T-cell (primary cell): ENCODE measurements at places on chromosomes 3 and 15.

- no peak for DNase-seq
Observed at GRCh38 chr3:154062513-154062912, 58.7 kb upstream of the ARHGEF26 start.

- DNase-seq: no peak
Observed at GRCh38 chr3:194936659-194937058, 251.0 kb downstream of the FAM43A start.

DNA sequence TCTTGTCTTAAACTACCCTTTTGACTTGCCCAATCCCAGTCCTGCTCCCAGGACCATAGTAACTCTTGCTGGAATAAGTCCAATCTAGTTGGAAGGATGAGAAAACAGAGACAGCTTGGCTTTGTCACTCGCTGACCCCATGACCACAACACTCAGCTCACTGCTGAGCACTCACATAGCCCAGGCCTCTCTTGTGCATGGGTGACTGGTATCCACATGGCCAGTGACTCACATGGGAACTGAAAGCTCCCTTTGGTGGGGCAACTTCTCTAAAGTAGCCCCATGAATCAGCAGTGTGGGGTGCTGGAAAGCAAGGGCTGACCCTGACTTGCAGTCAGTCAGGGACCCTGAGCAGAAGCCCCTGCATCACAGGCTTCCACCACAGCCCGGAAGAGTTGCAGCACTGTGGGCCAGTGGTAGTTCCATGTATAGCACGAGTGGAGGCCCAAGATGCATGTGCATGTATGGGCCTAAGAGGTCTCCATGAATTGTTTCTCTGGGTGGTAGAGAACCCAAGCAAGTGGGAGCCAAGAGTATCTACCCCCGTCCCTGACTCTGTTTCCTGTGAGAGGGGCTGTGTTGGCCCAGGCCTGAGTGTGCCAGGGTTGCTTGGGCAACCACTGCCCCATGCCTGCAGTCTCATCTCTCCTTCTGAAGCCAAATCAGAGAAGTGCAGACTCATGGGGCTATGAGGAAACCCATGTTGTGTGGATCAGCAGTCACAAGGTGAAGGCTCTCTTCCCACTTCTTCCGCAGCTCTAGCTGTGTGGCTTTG is 62.1 kb upstream of the XCR1 start:
- no peak for DNase-seq

DNA sequence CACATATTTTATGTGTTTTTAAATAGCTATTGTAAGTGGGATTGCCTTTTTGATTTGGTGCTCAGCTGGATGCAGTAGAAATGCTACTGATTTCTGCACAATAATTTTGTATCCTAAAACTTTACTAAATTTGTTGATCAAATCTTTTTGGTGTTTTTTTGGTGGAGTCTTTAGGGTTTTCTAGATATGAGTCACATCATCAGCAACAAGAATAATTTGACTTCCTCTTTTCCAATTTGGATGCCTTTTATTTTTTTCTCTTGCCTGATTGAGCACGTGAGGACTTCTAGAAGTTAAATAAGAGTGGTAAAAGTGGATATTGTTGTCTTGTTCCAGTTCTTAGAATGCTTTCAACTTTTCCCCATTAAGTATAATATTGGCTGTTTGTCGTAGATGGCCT is 51.3 kb downstream of the TLNRD1 start:
- no peak for DNase-seq

DNA sequence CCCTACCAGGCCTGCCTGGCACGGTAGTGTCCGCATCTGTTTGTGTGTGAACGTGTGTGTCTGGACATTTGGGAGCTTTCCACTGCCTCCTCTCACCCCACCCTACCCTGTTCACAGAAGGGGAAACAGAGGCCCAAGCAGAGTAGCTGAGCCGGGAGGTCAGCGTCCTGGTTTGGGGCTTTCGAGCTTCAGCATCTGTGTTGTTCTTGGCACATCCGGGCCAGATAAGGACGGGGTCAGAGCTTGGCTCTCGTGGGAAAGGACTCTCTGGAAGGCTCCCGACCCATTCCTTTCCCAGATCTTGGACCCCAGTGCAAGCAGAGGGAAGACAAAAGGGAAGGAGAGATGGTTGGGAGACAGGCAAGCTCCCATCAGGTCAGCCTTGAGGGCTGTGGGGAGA is 6.3 kb upstream of the PTH1R start:
- DNase-seq: no peak

- no peak for DNase-seq
Observed at GRCh38 chr3:98884675-98885371, 16.7 kb downstream of the DCBLD2 start.

DNA sequence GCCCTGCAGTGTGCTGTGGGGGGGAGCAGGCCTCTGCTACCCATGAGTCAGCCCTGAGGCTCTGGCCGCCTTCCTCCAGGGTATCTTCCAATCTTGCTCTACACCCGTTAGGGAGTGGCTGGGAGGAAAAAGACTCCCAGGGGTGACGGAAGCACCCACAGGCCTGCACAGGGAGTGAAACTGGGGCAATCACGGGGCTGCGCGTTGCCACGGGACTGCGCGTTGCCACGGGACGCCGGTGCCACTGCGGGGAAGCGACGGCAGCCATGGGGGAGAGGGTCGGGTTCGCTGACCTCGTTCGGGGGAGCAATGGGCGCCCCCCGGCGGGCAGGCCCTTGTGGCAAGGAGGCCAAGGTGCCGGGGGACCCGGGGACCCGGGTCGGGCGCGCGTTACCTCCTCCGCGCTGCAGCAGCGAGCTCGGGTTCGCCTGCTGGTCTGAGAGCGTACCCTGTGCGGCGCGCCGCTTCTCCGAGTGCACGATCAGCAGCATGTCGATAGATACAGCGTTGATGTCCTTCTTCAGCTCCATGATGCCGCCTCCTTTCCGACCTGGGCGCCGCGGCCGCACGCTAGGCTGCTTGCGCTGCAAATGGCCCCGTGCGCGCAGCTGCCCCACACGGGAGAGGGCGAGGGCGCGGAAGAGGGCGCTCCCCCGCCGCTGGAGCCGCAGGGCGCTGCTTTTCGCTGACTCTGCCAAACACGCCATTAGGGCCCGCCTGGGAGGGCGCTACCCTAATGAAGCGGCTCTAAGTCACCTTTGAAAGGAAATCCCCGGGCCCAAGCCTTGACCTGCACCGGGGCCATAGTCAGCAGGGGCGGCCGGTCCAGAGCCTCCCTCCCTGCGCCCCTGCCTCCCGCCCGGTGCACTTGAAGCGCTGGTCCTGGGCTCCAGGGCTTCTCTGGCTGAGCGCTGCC is at the start of gene KY:
KY (minus strand) TSS at position 592 of the 916 bp plus-strand sequence; CDS start at position 530, 62 bp downstream.
- DNase-seq: no peak

DNA sequence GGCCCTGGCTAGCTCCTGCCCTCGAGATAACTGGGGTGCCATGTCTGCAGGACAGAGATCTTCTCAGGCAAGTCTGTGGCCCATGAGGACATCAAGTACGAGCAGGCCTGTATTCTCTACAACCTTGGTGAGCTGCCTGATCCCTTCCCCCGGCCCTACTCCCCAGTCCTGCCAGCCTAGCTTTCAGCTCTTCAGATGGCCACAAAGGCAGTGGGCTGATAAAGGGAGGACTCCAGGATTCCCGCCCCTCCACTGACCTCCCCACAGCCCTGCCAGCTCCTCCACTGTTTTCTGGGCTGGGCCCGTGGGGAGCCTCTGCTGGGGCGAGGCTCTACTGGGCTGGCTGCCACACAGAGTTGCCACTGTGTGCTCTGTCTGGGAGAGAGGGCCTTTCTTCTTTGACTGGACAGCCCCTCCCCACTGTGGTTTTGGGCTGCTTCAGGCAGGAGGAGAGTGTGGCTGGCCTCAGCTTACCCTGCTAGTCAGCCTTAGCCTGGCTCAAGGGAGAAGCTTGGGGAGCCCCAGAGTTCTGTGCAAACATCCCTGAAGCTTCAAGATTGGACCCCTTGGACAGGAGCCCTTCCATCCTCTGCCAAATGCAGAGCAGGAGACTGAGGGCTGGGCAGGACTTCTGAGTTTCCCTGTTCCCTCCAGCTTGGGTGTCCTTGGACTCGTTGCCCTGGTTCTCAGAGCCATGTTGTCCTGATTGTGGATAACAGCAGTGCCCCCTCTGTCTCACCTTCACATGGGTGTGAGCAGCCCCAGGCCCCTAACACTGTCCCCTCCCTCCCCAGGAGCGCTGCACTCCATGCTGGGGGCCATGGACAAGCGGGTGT is 24.4 kb downstream of the PTPN23 start:
- DNase-seq: no peak

DNA sequence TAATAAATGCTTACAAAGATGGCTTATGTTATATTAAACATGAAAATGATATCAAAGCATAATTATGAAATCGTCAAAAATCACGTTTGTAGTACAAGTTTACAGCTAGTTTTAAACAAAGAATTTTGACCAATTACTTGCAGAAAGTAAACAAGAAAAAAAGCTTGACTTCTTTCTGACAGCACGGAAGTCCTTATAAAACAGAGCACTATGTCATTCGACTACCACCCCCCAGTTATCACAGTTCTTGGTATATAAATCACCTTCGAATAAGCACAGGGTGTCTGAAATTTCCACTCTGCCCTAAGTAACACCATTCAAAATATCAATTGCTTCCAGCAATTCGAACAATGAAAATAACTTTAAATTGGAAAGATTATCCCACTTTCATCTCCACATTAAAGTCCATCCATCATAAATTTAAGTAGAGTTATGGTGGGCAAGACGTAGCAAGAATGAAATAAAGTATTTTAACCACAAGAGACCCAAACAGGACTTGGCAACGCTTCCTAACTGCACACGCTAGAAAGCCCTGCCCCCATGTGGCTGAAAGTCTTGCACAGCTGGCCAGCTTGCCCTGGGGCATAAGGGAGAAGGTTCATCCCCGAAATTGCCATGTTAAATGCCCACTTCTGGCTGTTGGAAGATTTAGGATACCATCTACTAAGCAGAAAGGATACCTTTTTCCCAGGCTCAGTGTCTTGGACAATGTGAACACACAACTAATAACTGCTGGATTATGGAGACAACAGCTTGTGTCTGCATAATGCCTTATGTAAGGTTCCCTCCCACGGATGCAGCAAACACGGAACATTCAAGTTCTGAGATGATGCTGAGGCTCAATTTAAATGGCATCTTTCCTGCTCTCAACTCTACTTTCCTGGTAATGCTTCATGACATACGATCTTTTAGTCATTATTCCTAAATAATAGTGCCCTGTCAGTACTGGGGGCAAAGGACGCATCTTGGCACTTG is 116.4 kb upstream of the TJP1 start:
- no peak for DNase-seq

DNA sequence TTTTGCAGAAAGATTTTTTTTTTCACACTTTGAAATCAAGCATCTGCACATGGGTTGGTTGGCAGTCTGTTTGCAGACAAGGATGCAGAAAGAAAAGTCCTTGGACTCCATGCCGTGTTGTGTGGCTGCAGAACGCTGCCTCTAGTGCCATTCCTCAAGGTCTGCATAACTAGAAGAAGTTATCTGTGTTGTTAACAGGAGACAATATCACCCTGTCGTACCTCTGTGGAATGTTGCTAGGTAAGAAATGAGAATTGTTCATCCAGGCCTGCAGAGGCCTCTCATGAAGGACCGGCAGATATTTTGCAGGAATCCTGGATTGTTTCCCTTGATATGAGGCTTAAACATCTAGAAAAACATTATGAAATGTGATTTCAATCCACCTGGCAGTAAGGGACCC is 58.5 kb upstream of the PPARG start:
- no peak for DNase-seq

DNA sequence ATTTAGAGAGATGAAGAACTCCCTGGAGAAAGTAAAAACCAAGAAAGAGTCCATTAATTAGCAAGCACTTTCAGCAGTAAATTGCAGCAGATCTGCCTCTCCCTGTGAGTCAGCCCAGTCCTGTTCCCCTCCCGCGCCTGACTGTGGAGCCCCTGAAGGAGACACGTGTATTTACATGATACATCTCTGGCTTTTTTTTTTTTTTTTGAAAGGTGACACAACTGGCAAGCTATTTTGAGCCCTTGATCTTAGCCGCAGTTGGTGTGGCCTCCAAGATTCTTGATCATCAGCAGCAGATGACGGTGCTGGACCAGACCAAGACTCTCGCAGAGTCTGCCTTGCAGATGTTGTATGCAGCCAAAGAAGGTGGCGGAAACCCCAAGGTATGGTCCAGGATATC is 271.8 kb upstream of the TPM1 start:
- DNase-seq: no peak

DNA sequence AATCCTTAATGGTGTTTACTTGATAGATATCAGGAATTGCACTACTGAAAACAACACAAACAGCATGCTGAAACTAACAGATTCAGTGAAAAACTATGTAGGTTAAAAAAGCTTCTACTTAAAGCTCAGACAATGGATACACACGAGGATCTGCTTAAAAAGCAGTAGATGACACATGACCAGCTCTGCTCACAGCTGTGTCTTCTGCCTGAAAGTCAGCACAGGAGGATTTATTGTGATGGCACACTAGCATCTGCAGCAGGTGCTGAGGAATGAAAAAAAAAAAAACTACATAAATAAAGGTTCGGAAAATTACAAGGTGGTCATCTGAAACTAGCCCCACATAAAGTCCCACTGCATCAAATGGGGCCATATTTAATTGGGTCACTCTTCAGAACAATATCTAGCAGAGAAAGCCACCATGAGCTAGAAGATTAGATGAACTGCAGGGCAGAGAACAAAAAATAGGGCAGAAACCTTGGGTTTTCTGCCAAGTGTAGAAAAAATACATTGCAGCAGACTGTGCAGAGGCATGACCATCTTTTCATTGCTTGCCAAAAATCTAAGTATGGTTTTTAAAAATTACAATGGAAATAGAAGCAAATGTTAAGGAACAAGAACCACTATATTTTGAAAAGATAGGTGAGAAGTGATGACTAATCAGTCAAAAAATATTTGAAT is 13.2 kb upstream of the GOLM2 start:
- DNase-seq: no peak

DNA sequence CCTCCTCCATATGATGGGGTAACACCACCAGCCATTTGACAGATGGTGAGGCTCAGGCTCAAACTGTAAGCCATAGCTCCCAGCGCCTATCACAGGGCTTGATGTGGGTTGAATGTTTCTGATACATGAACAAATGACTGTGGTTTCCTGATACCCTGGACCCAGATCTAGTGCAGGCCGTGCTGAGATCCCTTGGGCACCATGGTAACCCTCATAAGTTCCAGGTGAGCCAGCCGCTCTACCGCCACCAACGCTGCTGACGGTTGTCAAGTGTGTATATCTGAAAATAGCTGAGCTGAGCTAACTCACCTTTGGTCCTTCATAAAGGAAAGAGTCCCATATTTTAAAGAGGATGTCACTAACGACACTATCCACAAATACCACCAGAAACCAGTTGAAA is 74.5 kb downstream of the TBC1D2B start:
- DNase-seq: no peak

DNA sequence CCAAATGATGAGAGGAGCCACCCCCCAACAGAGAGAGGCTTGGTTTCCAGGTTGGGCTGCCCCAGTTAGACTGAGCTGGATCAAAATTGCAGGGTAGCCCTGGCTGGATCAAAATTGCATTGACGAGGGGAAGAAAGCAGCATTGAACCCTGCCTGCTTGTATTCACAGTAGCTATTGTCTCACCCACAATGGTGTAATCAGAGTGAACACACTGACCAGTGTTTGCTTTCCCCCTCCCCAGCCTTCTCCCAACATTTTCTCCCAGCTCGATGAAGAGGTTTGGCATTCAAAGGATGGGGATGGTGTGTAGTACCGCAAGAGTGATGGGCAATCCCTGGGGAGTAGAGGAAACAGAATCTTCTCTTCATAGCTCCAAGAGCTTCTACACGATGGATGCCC is 223.8 kb downstream of the ADAMTS9 start:
- DNase-seq: no peak
